ENCODE measurements at places on chromosomes 16 and 17.
A peak's percentile ranks its signal among the peaks of the same experiment; 100 is the strongest.

DNA sequence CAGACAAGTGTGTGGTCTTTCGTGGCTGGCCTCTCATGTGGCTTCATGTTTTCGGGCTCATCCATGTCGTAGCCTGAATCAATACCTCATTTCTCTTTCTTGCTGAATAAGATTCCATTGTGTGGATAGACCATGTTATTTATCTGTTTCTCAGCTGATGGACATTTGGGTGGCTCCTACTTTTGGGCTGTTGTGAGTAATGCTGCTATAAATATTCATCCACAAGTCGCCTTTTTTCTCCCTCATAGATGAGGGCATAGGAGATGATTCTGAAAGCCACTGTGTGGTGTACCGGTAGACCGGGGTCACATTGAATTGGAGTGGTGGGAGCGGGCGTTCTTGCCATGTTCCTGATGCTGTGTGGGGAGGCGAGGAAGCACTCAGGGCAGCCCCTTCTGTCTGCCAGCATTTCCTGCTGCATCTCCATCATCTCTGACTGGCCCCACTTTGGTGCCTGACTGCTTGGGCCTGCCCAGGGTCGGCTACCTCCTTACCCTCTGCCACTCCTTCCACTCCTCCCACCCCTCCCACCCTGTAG, 40.1 kb downstream of the PRMT7 start:
- DNase-seq, result no peak

- DNase-seq, result peak; percentile 69
Observed at GRCh38 chr17:11986942-11987329, 10.3 kb downstream of the ZNF18 start.

DNA sequence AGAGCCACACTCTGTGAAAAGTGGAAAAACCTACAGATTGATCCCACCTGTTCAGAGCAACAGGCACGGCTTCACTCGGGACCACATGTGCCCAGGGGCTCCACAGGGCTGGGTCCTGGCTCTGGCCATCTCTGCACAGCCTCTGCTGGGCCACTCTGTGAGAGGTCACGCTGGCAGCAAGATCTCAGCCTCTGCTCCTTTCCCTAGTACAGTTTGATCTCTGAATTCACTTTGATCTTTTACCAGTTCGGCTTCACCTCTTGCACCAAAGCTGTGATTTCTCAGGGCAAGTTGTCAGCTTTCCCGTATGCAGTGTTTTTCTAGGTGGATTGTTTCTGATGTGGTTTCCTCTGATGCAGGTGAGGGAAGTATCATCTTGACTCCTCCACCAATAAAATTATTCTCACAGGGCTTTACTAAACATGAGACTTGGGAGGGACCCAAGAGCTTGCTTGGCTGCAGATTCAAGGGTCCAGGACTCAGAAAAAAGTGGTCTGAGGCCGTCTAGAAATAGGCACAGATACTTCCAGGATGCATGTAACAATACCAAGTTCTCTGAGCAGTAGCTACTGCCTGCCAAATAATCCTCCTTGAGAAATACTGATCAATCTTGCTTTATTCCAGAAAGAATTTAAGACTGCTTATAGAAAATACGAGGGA, 24.0 kb upstream of the ALDH3A1 start:
- no peak for DNase-seq

- DNase-seq, result no peak
Observed at GRCh38 chr16:10751291-10751697, 7.7 kb downstream of the NUBP1 start.

- no peak for DNase-seq
Observed at GRCh38 chr17:57420734-57421717, 164.7 kb downstream of the MSI2 start.

GRCh38 chr16:52569701-52570100, 22.8 kb upstream of the TOX3 start:
- DNase-seq, result no peak

DNA sequence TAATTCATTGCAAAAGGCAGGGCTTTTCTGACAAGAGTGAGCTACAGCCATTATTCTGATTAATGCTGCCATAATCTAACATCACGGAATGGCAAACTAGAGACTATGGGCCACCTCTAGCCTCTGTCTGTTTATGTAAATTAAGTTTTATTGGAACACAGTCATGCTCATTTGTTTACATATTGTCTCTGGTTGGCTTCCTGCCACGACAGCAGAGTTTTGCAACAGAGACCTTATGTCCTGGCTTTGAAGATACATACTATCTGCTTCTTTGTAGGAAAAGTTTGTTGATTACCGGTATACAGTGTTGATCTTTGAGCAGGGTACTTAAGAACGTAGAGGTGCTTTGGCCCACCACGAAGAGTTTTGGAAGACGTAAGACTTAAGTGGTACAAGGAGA, 715.9 kb upstream of the RBFOX1 start:
- no peak for DNase-seq

DNA sequence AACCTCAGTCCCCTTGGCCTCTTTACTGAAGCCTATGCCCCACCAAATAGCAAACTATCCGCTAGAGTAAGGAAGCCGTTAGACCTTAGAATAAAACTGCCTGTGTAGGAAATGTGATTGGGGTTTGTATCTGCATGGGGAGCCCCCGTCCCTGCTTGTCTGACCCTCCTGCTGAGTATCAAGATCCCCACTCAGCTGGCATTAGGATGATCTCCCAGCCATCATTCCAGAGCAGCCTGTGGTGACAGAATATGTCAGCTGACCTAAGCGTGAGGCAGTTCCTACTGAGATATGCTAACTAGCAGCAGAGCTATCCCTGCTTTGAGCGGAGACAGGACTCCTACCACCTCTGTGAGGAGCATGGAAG, 645 bp upstream of the GFOD2 start:
- DNase-seq, result peak; percentile 39

- DNase-seq, result no peak
Observed at GRCh38 chr17:8781776-8782175, 17.4 kb downstream of the MFSD6L start.

- peak; percentile 34 for DNase-seq
Observed at GRCh38 chr17:17206124-17206912, at the start of gene PLD6. PLD6 (minus strand) TSS chr17:17206333; CDS start chr17:17206286, 47 bp downstream.

GRCh38 chr17:1047177-1047878, 50.4 kb downstream of the TIMM22 start:
- DNase-seq, result peak; percentile 52

DNA sequence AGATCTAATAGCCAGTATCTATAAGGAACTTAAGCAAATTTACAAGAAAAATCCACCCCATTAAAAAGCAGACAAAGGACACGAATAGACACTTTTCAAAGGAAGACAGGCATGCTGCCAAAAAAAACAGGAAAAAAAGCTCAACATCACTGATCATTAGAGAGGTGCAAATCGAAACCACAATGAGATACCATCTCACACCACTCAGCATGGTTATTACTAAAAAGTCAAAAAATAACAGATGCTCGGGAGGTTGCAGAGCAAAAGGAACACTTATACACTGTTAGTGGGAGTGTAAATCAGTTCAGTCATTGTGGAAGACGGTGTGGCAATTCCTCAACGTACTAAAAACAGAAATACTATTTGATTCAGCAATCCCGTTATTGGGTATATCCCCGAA, 9.6 kb downstream of the STX8 start:
- DNase-seq, result peak; percentile 5

GRCh38 chr16:61569028-61569427, 467.2 kb downstream of the CDH8 start:
- no peak for DNase-seq

- no peak for DNase-seq
Observed at GRCh38 chr16:13324851-13325250, 423.5 kb downstream of the SHISA9 start.

DNA sequence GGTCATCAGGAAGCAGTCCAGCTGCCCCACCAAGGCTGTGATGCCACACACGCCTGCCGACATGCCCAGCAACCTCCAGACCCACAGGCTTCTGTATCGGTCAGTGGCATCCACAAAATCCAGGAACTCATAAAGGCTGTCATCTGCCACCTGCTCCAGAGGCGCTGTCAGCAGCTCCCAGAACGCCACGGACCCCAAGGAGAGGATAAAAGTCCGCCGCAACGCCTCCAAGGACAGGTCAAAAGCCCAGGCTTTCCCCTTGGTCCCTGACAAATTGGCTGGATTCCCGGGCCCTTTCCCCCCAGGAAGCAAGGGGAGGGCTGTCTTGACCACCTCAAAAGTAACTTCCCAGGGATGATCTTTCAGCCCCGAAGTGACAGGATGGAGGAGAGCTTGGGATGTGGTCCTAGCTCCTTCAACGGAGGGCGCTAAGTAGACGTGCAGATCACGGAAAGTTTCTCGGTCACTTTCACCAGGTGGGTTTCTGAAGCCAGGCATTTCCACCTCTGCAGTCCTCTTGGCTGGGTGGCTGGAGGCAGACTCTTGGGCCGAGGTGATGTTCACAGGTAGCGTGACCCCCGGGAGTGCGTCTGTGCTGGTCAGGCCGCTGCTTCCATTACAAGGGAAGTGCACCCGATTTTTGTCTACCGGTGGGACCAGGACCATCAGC, 854 bp downstream of the MFSD6L start:
- DNase-seq, result no peak

DNA sequence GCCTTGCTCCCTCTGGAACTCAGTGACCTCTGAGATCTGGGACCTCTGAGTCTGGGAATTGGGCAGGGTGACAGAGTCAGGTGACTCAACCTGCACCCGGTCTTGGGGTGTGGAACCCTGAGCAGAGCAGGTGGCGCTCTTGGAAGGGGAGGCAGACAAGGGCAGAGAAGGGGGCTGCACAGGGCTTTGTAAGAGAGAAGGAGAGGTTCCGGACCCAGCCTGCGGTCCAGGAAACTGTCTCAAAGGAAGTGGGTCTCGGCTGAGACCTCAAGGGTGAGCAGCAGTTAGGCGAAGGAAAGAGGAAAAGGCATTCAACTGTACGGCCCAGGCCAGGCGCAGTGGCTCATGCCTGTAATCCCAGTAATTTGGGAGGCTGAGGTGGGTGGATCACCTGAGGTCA, 10.0 kb upstream of the RIPOR1 start:
- DNase-seq, result no peak

DNA sequence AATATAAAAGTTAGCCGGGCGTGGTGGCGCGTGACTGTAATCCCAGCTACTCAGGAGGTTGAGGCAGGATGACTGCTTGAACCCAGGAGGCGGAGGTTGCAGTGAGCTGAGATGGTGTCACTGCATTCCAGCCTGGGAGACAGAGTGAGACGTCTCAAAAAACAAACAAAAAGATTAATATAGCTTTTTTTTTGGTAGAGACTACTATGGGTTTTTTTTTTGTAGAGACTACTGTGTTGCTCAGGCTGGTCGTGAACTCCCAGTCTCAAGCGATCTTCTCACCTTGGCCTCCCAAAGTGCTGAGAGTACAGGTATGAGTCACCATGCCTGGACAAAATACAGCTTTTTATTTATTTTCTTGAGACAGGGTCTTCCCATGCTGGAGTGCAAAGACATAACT, 20.2 kb downstream of the ZNRF1 start:
- no peak for DNase-seq

GRCh38 chr17:42365136-42365535, 23.1 kb downstream of the STAT3 start:
- DNase-seq, result peak; percentile 83

GRCh38 chr16:31112711-31113110, 4.5 kb downstream of the BCKDK start:
- no peak for DNase-seq

DNA sequence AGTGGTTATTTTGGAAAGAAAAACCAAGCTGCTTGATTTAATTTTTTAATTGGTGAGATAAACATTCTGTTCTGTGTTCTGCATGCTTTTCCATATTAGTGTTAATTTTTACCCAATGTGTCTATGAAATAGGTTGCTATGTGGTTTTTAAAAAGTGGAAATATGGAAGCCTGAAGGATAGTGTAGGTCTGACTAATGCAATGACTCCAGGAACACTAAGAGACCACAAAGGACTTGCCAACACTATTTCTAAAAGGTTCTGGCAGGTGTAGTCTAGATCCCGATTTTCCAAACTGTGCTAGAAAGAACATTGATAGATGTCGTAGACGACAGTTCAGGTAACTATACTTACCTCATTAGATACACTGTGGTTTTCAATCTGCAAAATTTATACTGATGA, 877.4 kb upstream of the GOT2 start:
- peak; percentile 22 for DNase-seq

GRCh38 chr16:13554643-13555042, 365.3 kb upstream of the ERCC4 start:
- DNase-seq, result no peak

DNA sequence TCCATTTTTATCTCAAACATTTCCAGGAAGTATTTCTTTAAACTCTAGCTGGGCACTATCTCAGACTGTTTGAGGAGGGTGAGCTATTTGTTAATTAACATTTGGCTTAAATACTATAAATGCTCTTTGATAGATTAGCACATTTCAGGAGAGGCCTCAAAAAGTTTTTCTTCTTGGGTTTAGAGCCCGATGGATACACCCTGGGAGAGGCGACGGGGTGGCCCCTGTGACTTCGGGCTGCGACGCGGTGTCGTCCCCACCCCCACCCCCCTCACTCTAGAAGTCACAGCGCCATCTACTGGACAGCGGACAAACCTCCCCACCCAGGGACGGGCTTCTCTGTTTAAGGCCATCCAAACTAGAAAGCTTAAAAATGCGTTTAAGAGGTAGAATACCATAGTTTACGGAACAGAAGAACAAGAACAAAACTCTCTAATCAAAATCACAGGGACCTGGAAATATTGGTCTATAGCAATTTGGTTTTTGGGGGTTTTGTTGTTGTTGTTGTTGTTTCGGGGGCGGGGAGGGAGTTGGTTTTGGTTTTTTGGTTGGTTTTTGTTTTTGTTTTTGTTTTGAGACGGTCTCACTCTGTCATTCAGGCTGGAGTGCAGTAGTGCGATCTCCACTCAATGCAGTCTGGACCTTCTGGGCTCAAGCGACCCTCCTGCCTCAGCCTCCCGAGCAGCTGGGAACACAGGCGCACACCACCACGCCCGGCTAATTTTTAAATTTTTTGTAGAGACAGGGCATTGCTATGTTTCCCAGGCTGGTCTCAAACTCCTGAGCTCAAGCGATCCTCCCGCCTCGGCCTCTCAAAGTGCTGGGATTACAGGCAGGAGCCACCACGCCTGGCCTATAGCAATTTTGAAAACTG, 254.4 kb downstream of the C16orf95 start:
- DNase-seq, result peak; percentile 80

DNA sequence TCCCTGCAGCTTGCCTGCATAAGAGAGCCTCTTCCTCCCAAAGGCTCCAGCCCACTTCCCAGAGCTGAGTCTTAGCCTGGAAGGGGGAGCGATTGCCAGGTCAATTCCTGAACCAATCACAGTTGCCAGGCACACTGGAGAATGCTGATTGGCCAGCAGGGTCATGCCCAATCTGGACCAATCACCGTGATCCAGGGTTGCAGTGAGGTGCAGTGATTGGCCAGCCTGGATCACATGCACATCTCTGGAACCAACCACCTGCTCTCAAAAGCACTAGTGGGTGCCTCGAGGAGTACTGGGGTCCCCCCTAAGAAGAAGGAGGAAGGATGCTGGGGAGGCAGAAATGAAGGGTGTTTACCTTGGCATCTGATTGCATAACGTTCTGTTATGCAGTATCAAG, 18.4 kb downstream of the NAGPA start:
- DNase-seq, result no peak

- peak; percentile 50 for DNase-seq
Observed at GRCh38 chr17:83144421-83145357, 65.3 kb downstream of the METRNL start.

GRCh38 chr16:87661561-87661960, 59.3 kb downstream of the JPH3 start:
- DNase-seq, result peak; percentile 39

- no peak for DNase-seq
Observed at GRCh38 chr17:5044630-5045029, 9.4 kb upstream of the SLC52A1 start.

GRCh38 chr17:61404663-61404912, 4.9 kb downstream of the TBX2 start:
- no peak for DNase-seq

Measured in astrocyte of the spinal cord (primary cell).